Activated naive CD8-positive, alpha-beta T cell treated with anti-CD3 and anti-CD28 coated beads for 36 hours (primary cell): ENCODE measurements at places on chromosomes 7 and 10.
A peak's percentile ranks its signal among the peaks of the same experiment; 100 is the strongest.

DNA sequence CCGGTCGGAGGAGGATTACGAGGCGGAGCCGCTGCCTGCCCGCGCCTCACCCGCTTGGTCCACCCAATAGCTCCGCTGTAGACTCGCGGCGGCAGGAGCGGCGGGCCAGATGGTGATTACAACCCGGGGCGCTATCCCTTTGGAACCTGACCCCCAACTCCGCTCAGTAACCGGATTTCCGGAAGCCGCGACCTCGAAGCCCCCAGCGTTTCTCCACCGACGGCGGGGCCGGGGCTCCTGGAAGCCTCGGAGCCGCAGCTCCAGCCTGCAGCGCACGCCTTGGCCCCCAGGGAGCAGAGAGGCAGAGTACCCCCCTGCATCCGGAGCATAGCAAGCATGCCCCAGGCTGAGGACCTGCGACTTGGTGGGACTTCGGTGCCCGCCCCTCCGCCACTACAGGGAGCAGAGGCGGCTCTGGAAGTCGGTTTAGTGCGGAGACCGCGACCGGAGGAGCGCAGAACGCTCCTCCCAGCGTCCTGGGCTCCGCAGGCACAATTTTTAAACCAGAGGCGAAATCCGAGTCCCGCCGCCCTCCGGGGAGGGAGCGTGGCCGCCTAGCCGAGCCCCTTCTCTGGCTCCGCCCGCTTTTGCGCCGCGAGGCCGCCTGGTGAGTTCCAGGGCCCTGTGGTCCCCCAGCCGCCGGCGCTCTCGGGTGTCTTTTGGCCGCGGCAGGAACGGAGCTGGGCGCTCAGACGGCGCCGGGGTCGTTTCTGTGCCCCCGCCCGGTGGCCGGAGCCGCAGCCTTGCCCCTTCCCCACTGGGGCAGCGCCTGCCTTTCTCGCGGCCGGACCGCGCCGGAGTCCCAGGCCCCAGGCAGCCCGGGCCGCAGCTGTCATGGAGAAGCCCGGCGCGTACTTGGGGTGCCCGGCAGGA is 28.2 kb upstream of the BMS1 start:
- DNase-seq: peak; percentile 50

DNA sequence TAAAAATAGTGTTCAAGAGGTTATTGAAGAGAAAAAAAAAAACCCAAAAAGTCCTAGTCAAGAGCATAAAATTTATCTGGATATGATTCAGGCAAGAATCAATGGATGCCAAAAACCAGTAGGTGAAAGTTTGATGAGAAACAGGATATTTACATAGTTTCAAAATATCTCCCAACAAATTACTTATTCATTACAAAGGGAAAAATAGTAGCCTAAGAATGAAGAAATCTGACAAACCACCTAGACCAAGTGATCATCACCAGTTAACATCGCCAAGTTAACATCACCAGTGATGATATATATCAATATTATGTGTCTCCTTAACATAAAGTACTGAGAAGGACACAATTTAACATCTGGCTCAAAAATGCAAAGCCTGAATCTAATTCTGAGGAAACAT is 85.2 kb downstream of the RNLS start:
- no peak for DNase-seq

GRCh38 chr10:66350622-66351399 is 575.0 kb upstream of the LRRTM3 start:
- DNase-seq: no peak

GRCh38 chr10:97770255-97770654 is 1.5 kb downstream of the SFRP5 start:
- DNase-seq: no peak

- DNase-seq: no peak
These were observed 3.9 kb upstream of the TMEM184A start for GRCh38 chr7:1559626-1560590.

DNA sequence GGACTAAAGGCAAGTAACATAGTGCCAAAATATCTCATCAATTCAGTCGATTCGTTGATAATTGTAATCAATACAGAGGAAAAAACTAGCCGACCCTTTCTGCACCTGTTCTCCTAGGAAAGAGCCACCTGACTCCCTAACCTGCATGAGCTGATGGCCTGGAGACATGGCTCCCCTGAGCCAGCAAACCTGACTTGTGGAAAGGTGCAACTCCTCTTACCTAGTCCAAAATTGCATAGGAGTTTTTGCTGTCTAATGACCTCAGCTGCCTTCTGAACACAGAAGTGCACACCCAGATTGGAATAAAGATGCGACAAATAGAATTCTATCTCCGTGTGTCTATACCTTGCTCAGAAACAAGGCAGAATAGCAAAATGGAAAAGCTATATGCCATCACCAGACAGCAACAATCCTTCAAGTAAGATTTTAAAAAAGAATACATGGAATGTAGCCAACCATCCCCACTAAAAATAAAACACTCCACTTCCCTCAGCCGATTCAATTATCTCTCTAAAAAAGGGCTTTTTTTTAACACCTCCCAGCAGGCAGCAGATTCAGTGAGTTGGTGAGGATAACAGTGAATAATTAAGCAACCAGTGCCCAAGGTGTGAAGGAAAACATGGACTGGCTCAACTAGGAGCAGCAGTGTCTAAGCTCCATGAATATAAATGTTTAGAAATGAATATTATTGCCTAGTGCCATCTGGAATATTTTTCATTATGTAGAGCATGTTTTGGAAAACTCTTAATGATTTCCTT is 26.6 kb upstream of the LMTK2 start:
- no peak for DNase-seq

DNA sequence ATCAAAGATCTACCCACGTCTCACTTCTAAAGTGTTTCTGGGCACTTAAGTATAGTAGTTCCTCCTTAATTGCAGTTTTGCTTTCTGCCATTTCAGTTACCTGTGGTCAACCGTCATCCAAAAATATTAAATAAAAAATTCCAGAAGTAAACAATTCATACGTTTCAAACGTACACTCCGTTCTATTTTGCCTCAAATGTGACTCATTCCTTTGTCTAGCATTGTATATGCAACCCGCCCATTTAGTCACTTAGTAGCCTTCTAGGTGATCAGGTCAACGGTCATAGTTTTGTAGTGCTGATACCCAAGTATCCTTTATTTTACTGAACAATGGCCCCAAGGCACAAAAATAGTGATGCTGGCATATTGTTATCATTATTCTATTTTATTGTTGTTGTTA is 33.8 kb downstream of the HGF start:
- DNase-seq: no peak

GRCh38 chr10:112456533-112456932 is 9.5 kb downstream of the VTI1A start:
- DNase-seq: no peak

GRCh38 chr7:81710751-81711150 is 59.1 kb downstream of the HGF start:
- no peak for DNase-seq

- no peak for DNase-seq
These were observed 118.9 kb downstream of the AKR1D1 start for GRCh38 chr7:138195151-138195571.

GRCh38 chr10:79063071-79063491 is 5.7 kb upstream of the ZMIZ1 start:
- no peak for DNase-seq

- no peak for DNase-seq
These were observed 39.9 kb upstream of the BNIP3 start for GRCh38 chr10:132021504-132022143.

DNA sequence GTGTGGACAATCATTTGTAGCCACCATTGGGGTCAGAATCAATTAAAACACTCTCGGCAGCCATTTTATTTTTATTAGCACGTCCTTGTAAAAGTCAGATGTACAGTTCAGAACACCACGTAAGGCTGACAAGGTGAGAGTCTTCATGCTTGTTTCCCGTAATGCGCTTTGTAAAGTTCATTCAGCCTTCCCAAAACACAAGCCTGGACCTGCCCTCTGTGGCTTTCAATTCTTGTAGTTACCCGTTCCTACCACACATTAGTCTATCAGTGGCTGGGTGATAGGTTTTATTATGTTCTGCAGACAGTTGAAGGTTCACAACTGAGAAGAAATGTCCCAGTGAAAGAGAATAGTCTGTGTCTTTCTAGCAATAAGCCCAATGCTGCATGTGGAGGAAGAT is 35.4 kb downstream of the GAD2 start:
- DNase-seq: no peak

- DNase-seq: no peak
These were observed 2.9 kb downstream of the IFIT3 start for GRCh38 chr10:89330537-89331212.

GRCh38 chr7:84187087-84187805 is 7.3 kb downstream of the SEMA3A start:
- no peak for DNase-seq

DNA sequence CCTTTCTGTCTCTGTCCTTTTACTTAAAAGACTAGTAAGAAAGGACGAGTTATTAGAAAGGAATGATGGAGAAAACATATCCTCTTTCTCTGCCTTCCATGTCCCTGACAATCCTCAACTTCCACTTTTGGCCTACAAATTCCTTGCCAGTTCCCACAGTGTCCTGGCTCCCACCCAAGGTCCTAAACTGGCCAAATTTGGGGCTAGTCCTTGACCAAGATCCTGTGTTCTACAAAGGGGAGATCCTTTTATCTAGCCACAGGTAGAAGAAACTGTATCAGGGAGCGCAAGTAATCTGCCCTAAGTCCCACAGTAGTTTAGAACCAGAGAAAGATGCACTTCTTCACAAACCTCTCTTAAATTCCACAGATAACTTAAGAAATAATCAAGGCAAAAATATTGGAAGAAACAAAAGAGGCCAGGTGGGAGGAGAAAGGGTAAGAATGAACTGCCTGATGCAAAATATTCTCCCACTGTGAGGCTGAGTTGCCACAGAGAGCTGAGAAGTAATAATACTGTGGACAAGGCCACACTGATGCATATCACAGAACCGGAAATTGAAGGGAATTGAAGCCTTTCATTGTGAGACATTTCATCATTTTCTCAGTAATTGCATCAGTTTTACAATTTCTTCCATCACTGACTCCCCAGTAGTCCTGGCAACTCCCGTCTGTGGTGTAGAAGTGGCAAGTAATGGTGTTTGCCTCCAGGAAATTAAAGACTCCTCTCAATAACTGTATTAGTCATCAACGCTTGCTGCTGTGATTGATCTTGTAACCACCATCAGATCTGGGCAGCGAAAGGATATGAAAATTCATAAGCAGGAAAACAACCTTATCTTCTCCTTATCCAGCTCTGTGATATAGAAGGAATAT is 47.2 kb downstream of the DNAJC12 start:
- peak; percentile 64 for DNase-seq

DNA sequence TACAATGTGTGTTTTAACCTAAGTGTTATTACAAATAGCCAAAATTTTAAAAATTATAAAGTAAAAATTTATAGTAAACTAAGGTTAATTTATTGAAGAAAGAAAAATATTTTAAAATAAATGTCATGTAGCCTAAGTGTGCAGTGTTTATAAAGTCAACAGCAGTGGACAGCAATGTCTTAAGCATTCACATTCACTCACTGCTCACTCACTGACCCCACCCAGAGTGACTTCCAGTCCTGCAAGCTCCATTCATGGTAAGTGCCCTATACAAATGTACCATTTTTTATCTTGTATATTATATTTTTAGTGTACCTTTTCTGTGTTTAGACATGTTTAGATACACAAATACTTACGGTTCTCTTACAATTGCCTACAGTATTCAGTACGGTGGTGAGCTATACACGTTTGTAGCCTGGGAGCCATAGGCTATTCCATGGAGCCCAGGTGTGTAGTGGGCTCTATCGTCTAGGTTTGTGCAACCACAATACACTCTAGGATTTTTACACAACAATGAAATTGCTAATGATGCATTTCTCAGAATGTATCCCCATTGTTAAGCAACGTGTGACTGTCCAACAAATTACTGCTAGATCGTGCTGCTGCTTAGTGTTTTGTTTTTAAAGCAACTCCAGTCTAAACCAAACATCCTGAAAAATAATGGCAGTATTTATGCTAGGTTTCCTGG is 108.9 kb upstream of the NAMPT start:
- no peak for DNase-seq

- no peak for DNase-seq
These were observed 153.7 kb downstream of the KLF6 start for GRCh38 chr10:3631291-3631690.

GRCh38 chr10:4725917-4726606 is 99.9 kb upstream of the AKR1E2 start:
- no peak for DNase-seq

DNA sequence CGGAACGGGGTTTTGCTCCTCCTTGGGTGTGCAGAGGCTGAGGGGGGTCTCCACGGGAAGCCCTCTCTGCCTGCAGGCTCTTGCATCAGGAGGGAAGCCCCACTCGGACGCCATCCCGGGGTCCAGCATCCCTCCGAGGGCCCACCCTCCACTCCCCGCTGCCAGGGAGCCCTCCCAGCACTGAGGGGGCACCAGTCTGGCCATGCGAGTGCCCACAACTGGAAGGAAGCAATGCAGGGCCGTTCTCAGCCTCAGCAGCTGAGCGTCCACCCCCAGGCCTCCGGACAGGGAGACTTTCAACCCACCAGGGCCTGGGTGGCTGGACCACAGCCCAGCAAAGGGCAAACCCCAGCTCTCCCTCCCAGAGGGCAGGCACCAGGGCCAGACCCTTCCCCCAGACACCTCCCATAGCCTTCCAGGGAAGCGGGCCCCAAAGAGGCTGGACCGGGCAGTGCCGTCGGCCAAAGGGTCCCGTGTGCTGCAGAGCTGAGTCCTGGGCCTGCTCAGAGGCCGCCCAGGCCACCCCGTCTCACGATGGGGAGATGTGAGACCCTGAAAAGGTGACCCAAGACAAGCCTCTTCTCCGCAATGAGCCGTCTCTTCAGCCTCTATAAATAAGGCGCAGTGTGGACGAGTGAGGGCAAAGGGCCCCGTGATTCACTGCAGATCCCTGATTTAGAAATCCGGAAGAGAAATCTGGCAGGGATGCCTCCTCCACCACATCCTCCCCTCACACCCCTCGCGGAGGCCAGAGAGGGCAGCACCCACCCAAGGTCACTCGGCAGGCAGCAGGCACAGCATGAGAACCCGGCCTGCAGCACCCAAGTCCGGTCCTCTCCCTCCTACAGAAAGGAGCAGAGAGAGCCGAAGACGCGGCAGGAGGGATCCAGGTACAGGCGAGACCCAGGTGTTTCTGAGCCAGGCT is 81.9 kb upstream of the DNAAF5 start:
- DNase-seq: no peak

- DNase-seq: no peak
These were observed 2.1 kb downstream of the FAM20C start for GRCh38 chr7:194252-195009.

DNA sequence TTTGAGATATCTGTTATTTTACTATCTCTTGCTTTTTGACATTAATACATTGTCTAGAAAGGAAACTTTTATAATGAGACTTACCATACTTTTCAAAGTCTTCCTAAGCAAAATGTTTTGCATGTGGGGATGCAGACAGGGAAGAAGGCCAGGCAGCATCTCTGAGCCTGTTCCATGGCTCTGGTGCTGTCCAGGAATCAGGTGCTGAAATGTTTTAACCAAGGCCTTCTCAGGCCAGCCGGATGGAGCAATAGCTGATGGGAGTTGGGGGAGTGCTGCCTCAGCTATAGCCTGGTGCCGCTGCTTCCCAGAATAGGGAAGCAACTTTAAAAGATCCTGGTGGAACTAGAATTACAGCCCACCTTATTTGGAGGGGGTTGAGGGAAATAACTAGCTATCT is 38.5 kb downstream of the CRTAC1 start:
- DNase-seq: no peak
